ENCODE measurements at places on chromosomes 16 and 17.

GRCh38 chr17:66248285-66248684 is 19.1 kb upstream of the APOH start:
- DNase-seq: no peak

DNA sequence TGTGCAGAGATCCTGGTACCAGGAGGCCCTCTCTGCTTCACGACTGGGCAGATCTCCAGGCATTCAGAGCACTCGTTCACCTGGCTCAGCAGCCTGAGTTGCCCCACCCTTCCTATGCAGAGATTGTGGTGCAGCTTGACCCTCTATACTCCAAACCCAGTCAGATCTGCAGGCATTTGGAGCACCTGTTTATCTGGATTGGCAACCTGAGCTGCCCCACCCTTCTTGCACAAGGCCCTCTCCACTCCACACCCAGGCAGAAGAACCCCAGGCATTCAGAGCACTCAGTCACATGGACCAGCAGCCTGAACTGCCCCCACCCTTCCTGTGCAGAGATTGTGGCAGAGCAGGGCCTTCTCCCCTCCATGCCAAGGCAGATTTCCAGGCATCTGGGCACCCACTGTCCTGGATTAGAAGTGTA is 88.4 kb upstream of the CDH5 start:
- no peak for DNase-seq

- DNase-seq: peak; percentile 46
These were observed 84.9 kb upstream of the CBX4 start for GRCh38 chr17:79923974-79924638.

DNA sequence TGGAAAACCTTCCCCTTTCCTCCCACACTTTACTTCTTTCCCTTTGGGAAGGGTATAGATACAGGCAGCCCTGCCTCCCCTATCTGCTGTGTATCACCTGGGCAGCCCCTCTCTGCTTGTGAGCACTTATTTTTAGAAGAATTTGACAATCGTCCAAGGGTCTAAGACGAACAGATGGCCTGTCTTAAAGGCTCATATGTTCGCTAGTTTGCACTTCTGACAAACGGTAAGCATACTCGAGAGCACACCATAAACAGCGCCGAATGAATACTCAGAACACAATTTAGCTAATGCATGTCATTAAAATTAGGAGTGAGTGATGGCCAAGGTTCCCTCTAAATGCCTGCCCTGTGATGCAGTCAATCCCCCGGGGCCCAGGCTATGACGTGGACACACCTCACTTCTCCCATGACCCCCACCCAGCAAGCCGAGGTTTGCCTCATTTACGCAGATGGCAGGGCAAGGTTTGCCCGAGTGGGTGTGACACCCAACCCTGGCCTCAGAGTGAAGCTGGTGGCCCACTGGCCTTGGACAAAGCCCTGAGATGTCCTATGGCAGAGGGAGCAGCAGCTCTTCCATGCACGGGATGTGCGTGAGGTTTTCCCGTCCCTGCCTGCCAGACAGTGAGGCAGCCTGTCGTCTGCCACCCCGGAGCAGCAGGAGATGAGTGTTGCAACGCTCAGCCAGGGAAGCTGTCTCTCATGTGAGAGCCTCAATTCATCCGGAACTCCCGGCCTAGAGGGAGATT is 125.2 kb downstream of the C16orf78 start:
- no peak for DNase-seq

- no peak for DNase-seq
These were observed 4.5 kb upstream of the HEXIM1 start for GRCh38 chr17:45143767-45144198.

- DNase-seq: no peak
These were observed 8.0 kb upstream of the HES7 start for GRCh38 chr17:8131844-8132441.

DNA sequence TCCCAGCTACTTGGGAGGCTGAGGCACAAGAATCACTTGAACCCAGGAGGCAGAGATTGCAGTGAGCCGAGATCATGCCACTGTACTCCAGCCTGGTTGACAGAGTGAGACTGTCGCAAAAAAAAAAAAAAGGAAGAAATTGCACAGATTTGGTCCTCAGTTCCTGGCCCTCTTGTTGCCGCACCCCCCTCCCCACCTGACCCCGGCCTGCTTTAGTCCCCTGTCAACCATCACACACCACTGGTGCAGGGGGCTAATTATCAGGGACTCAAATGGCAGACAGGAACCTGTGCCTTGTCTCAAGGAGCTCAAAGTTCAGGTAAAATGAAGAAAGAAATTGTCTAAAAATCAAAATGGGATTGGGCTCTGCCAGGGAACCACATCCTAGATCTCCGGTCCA is 28.1 kb downstream of the NGFR start:
- DNase-seq: no peak

GRCh38 chr16:72721981-72722380 is 325.9 kb downstream of the ZFHX3 start:
- DNase-seq: no peak

DNA sequence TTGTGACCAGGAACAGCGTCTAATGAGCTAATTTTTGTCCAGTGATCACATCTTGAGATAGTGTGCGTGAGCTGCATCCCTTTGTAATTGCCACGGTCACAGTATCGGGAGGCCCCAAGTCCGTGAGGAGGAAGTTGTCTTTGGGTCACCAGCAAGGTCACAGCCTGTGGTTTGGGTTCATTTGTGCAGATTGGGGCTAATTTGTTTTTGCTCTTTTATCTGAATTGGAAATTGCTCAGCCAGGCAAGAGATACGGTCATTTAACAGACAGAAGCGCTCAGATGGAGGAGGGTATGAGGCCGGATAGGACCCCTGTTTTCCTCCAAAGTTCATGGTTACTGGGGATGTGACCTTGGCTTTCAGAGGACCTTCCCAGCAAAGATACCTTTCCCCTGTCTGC is 174.1 kb downstream of the SNX29 start:
- DNase-seq: no peak

DNA sequence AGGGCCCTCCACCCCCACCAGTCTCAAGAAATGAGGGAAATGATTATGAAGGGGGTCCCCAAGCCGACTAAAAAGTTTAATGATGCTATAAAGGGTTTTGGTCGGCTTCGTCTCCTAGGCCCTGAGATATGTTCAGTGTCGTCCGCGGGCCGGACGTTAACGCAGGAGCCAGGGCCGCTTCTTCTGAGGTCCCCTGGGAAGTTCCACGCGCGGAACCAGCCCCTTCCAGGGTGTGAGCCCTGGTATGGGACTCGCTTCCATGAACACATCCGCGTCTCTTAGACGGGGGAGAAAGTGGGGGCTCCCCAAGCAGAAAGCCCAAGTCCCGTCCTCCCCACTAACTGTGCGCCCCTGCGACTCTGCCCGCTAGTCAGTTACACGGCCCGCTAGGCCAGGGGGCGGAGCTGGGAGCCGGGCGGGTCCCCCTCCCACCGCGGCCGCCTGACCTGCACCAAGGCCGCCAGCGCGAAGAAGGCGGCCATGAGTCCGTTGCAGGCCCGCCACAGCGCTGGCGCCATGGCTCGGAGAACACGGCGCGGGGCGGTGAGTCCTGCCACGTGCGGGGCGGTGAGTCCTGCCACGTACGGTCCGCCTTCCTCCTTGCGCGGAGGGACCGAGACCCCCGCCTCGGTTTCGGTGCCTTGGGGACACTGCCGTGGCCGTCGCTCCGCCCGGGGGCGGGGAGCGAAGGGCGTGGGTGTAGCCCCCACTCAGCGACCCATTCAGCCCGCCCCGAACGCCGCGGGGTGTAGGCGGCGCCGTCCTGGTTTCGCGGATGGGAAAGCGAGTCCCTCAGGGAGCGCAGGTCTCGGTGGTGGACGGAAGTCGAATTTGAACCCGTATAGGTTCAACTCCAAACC is at the start of gene TMEM220:
TMEM220 (minus strand) TSS at position 690 of the 860 bp plus-strand sequence; CDS start at position 518, 172 bp downstream.
- DNase-seq: peak; percentile 20

DNA sequence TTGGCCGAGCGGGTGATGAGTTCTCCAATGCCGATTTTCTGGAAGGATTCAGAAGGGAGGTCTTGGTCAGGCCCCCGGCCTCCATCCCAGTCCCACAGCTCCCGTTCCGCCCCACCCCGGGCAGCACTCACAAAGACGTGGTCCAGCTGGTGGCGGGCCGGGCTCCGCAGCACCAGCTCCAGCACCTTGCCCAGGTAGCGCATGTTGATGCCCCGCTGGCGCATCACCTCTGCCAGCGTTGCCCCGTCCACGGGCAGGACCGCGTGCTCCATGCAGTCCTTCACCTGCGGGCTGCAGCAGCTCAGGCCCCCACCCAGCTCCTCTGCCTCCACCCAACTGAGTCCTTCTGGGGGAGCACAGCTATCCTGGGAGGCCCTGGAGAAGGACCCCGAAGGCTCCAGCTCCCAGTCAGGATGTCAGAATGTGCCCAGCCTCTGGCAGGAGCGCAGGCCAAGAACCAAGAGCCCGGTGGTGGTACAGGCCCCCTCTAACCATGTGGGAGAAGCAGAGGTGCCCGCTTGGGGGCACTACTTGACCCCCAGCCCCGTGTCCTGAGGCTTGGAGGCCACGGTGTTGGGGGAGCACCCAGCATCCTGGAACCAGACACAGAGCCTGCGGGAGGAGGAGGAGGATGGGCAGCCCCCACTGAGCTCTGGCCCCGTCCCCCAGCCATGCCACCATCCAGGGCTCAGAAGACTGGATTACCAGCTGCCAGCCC is 16.2 kb downstream of the CLUH start:
- DNase-seq: no peak

DNA sequence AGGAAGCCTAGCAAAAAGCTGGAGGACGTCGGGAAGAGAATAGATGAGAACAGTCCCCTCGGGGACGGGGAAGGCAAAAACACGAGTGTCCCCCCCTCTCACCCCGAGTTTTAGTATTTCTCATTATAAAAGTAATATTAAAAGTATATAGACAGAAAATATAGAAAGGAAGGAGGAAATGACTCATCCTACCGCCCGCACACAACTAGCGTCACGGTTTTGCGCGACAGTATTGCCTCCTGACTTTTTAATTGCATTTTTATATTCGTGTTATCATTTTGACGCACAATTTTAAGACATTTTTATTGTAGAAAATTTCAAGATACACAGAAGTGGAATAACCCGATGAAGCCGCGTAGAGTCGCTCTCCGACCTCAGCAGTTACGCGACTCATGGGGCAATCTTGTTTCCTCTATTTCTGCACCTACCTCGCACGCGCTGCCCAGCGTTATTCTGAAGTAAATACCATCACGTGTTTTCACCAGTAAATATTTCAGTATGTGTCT is 652 bp upstream of the SLC25A19 start:
- peak; percentile 51 for DNase-seq

DNA sequence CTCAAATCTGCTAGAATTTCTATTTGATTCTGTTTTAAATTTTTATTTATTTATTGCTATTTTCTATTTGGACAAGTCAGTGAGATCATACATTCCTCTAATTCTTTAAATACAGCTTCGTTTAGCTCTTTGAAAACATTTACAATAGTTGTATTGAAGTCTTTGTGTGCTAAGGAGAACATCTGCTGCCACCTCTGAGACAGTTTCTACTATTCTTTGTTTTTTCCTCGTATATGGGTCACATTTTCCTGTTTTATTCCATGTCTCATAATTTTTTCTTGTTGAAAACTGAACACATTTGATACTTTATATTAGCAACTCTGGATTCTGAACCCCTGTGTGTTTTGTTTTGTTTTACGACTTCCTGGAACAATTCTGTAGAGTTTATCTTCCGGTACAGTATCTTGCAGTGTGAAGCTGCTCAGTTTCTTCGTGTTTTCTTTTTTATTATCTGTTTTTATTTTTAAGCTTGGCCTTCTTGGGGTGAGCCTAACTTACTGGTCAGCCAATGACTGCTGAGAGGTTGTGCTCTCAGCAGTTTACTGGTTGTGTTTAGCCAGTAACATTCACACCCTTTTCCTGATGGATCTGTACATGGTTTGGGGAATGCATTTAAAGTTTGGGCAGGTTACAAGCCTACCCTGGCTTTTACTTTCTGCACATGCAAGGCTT is 99.0 kb downstream of the CA4 start:
- DNase-seq: no peak

GRCh38 chr16:56106527-56106926 is 84.8 kb upstream of the GNAO1 start:
- DNase-seq: no peak

- DNase-seq: no peak
These were observed 13.9 kb downstream of the CLUH start for GRCh38 chr17:2697611-2698162.

DNA sequence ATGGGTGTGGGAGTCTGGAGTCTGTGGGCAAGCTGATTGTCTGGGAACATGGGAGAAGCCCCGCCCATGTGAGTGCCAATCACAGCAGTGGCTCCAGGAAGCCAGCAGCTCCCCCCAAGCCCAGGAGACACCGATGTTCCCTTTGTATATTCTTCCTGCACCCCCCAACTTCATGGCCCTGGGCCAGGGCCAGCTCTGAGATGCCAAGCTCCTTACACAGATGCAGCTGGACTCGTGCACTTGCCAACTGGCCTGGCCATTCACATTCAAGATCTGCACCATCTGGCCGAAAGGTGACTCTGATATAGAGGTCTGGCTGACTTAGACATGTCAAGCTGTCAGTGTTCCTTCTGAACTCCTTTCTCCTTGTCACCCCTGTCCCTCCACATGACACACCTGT is 50.5 kb downstream of the CACNG5 start:
- no peak for DNase-seq

DNA sequence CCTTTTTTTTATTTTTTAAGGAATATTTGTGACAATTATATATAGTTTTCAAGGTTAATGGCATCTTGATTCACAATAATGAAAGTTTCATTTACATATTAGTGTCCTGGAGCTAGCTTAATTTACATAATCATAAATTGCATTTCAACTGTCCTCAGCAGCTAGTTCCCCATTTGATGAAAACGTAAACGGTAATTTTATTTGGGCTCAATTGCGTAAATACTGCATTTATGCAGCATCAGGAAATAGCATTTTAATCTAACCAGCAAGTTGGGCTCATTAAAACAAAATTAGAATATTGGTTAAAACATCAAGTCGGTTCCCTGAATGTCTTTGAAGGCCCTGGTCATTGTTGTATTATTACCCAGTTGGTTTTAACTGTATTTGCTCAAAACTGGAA is 136.8 kb upstream of the CDH5 start:
- DNase-seq: no peak

GRCh38 chr16:19366391-19366790 is 51.3 kb upstream of the TMC5 start:
- no peak for DNase-seq

GRCh38 chr17:80649672-80650330 is 105.2 kb downstream of the RPTOR start:
- DNase-seq: peak; percentile 74

Data from urothelium cell line (cell line).